ENCODE measurements at places on chromosomes 11 and 22.

- no peaks in the 10 kb centered on the region for H3K27me3 ChIP-seq
- DNase-seq = no peak
- H3K27ac ChIP-seq = no peak overlapping the region
- no peaks in the 10 kb centered on the region for H3K36me3 ChIP-seq
- no peaks in the 10 kb centered on the region for H3K4me1 ChIP-seq
- no peak overlapping the region for H3K4me3 ChIP-seq
Observed at GRCh38 chr11:26842478-26843282, 120.8 kb upstream of the SLC5A12 start.

- H3K4me3 ChIP-seq = no peak overlapping the region
- H3K27me3 ChIP-seq = no peaks in the 10 kb centered on the region
- H3K27ac ChIP-seq = no peak overlapping the region
- H3K36me3 ChIP-seq = peaks cover 17% of the 10 kb centered on the region
- DNase-seq = no peak
Observed at GRCh38 chr11:9736365-9736764, 72.5 kb downstream of the SWAP70 start.

GRCh38 chr11:44002191-44003093, 45.3 kb upstream of the ACCSL start:
- H3K4me1 ChIP-seq = peaks cover 7% of the 10 kb centered on the region
- H3K27ac ChIP-seq = no peak overlapping the region
- DNase-seq = no peak
- no peaks in the 10 kb centered on the region for H3K27me3 ChIP-seq
- H3K4me3 ChIP-seq = no peak overlapping the region

DNA sequence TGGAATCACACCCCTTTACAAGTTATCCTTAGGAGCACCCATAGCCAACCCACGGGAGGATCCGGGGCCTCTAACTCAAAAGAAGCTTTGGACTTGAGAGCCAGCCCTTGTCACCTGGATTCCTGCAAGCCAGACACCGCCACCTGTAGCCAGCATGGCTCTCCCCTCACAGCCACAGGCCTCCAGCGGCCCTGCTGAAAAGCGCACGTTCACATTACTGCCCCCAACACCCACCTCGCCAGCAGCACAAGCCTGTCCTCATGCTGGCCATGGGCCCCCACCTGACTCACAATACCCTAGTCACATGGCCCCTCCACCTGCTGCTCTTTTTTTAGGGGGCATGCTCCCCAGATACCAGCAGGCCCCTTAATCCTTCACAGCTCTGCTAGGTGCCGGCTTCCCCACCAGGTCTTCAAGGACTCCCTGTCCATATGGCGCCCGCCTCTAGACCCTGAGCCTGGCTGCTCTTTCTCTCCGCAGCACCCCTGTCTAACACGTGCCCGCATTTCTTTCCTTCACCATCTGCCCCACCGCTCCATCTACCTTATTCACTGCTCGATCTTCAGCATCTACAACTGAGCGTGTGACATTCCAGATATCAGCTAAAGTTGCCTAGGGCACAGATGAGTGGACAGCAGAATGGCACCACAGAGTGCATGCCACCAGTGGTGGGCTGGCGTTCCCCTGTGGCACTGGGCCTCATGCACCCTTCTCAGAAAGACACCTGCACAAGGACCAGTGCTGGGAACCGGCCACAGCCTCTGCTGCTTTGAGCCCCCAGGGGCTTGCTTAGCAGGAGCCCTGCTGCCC, 6.6 kb downstream of the CARS1 start:
- H3K4me3 ChIP-seq = no peak overlapping the region
- no peaks in the 10 kb centered on the region for H3K4me1 ChIP-seq
- peaks cover 30% of the 10 kb centered on the region for H3K36me3 ChIP-seq
- no peak overlapping the region for H3K27ac ChIP-seq
- peak; percentile 89 for DNase-seq

DNA sequence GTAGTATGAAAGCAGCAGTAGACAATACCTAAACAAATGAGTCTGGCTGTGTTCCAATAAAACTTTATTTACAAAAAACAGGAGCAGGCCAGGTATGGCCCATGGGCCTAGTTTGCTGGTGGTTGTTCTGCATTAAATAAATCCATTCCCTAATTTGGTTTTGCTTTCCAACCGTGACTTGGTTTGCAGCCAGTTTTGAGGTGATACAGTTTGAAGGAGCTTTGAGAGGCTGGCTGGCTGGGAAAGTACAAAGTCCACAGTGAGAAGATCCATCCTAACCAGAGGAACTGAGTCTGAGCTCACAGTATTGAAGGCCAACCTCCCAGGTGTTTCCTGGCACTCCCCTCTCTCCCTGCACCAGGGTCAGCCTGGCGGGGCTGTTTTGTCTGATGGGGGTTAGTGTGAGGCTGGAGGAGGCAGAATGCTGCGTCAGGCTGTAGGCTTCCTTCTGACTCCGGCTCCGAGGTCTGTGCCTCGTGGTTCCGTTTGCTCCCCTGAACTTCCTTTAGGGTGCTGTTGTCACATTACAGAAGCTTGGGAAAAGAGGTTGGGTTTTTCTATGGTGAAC, 129.5 kb downstream of the MICAL2 start:
- peaks cover 6% of the 10 kb centered on the region for H3K36me3 ChIP-seq
- no peak overlapping the region for H3K27ac ChIP-seq
- no peak overlapping the region for H3K4me3 ChIP-seq
- peaks cover 33% of the 10 kb centered on the region for H3K4me1 ChIP-seq

DNA sequence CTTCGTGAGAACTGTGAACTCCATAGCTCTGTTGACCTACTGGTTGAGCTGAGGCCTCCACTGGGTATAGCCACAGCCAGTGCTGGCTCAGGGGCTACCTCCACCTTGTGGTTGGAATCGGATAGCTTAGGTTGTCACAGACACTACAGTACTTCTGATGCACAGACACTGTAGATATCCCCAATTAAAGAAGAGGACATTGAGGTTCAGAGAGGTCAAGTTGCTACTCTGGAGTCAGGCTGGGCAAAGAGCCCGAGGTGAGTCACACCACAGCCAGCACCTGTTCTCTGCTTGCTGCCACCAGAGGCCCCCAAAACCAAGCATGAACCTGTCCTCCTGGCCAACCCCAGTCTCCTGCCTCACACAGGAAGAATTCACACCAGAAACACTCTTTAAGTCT, 5.4 kb downstream of the UFD1 start:
- H3K36me3 ChIP-seq = peaks cover 62% of the 10 kb centered on the region
- no peak for DNase-seq
- H3K4me3 ChIP-seq = no peak overlapping the region
- H3K4me1 ChIP-seq = peaks cover 4% of the 10 kb centered on the region
- H3K27ac ChIP-seq = no peak overlapping the region

DNA sequence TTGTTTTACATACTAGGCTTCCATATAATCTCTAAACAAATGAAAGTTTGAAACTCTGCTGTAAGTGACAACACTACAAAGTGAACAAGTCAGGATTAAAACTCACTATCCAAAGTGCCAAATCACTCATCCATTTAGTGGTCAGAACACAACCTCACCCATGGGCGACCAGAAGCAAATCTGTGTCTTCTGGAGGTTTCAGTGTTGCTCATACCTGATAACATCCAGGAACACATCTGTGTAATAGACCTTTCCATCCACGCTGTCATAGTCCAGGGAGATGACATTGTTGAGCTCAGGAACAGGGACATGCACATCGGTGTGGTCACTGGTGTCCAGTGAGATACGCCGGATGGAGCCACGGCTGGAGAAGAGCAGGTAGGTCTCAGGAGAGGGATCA, 28.5 kb upstream of the CKAP5 start:
- no peaks in the 10 kb centered on the region for H3K27me3 ChIP-seq
- no peaks in the 10 kb centered on the region for H3K4me1 ChIP-seq
- H3K36me3 ChIP-seq = peaks cover 45% of the 10 kb centered on the region
- H3K27ac ChIP-seq = no peak overlapping the region
- no peak for DNase-seq
- no peak overlapping the region for H3K4me3 ChIP-seq

DNA sequence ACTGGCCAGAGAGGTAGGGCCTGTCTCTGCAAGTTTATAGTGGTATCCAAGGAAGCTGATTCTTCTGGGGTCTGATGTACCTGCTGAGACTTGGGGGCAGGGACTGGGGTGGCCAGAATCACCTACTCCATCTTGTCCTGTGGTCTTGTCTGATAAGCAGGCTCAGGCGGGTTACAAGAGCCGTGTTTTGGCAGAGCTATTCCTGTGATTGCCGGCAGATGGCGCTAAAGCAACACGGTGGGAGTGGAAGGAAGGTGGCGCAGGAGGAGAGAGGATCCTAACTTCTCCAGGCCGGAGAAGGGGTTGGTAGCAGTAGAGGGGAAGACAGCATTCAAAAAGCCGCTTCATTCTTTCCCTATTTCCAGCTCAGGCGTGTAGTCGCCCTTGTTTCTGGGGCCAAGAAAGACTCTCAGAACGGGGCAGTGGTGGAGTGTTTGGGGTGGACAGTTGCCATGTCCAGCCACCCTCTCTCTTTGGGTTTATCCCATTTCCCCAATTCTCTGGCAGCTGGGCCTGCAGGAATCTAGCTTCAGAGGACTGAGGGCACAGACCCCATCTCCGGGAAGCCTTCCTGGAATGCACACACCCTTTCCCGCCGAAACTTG, 15.1 kb downstream of the CHRM1 start:
- H3K27ac ChIP-seq = no peak overlapping the region
- H3K36me3 ChIP-seq = no peaks in the 10 kb centered on the region
- no peak overlapping the region for H3K4me3 ChIP-seq

- H3K4me3 ChIP-seq = no peak overlapping the region
- H3K27ac ChIP-seq = no peak overlapping the region
- H3K4me1 ChIP-seq = no peaks in the 10 kb centered on the region
- no peaks in the 10 kb centered on the region for H3K27me3 ChIP-seq
- H3K36me3 ChIP-seq = no peaks in the 10 kb centered on the region
Observed at GRCh38 chr22:23124611-23125511, 16.9 kb downstream of the RSPH14 start.

GRCh38 chr22:31055635-31056159, 25.4 kb upstream of the SMTN start:
- H3K4me1 ChIP-seq = peaks cover 30% of the 10 kb centered on the region
- peak overlapping the region; percentile 68 for H3K27ac ChIP-seq

DNA sequence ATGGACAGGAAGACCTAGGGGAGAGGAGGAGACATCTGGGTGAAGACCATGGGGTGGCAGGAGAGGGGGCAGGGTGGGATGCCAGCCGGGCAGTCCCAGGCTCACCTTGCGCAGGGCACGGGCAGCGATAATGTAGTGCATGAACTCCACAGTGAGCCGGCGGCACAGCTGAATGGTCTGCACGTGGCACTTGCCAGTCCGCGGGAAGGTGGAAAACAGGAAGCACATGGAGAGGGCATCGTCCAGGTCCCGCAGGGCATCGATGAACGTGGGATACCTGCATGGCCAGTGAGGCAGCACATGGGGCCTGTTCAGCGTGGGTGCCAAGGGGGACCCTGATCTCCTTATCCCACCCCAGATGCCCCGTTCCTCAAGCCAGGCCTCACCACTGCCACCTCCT, 7.3 kb downstream of the PES1 start:
- H3K36me3 ChIP-seq = peaks cover 96% of the 10 kb centered on the region
- H3K27ac ChIP-seq = no peak overlapping the region
- peak overlapping the region; percentile 21 for H3K4me3 ChIP-seq

DNA sequence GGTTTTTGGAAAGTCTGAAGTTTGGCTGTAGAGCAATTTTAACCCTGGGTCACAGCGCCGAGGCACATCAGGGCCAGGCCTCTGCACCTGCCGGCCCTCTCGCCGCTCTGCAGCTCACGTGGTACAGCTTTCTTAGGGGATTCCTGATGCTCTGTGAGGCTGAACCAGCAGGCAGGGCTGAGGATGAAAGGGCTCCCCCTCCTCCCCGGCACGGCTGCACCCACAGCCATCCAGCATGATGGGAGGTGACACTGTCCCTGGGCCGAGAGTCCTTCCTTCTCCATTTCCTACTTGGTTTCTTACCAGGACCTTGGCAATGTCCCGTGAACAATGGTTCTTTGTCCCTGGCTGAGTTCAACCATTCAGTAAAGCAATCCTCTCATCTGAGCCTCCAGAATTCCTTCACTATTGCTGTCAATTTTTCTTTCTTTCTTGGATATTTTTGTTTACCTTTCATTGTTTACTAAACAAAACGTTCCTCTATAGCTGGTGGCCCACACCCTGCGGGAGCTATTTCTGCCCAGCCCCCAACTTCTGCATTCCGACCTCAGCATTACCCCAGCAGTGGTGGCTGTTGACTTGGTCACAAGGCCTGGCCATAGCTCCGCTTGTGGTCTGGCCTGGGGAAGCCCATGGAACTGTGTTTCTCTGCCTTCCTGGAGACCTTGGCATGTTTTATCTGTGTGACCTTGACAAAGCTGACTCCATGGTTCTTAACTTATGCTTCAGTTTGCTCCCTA, 172.8 kb upstream of the B3GAT1 start:
- no peak overlapping the region for H3K27ac ChIP-seq
- no peak overlapping the region for H3K4me3 ChIP-seq
- no peaks in the 10 kb centered on the region for H3K27me3 ChIP-seq
- H3K4me1 ChIP-seq = no peaks in the 10 kb centered on the region

DNA sequence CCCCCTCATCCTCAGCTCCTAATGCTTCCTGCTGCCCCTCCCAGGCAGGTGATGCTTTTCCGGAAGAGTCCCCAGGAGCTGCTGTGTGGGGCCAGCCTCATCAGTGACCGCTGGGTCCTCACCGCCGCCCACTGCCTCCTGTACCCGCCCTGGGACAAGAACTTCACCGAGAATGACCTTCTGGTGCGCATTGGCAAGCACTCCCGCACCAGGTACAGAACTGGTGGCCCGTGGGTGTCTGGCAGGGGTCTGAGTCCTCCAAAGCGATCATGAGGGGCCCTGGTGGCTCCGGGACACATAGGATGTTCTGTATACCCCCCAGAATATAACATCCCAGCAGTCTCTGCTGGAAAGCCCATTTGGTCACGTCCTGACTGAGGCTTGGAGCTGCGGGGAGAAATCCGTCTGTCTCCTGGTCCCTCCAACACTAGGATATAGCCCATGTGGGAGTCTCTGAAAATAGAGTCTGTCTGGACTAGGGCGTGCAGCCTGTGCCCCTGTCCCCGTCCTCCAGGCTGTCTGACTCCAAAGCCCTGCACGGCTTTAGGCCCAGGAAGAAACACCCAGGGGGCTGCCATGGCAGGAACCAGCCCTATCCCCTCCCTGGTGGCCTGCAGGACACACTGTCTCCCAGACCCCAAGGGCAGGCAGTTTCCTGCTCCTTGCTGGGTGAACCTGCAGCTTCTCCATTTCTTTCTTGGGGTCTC, 9.1 kb downstream of the F2 start:
- DNase-seq = no peak
- no peaks in the 10 kb centered on the region for H3K27me3 ChIP-seq
- no peak overlapping the region for H3K27ac ChIP-seq
- H3K4me3 ChIP-seq = no peak overlapping the region
- no peaks in the 10 kb centered on the region for H3K36me3 ChIP-seq

All from trophoblast cell (in vitro differentiated cells and primary cell).